ENCODE measurements at places on chromosomes 2 and 18. TPM values are rescaled to one million over a fixed set of nuclear protein-coding genes. Genes with fewer than 3 reads are reported as not detected.

The PTRHD1 gene
- 17.3 TPM for total RNA-seq

The ATP6V1B1 gene
- total RNA-seq: not detected

The ADGRF3 gene
- total RNA-seq: 2.9 TPM

The G6PC2 gene
- not detected for total RNA-seq

The CYRIA gene
- total RNA-seq: 0.65 TPM

The ARHGAP25 gene
- 71.6 TPM for total RNA-seq

The PIK3C3 gene
- 53.5 TPM for total RNA-seq

DNA sequence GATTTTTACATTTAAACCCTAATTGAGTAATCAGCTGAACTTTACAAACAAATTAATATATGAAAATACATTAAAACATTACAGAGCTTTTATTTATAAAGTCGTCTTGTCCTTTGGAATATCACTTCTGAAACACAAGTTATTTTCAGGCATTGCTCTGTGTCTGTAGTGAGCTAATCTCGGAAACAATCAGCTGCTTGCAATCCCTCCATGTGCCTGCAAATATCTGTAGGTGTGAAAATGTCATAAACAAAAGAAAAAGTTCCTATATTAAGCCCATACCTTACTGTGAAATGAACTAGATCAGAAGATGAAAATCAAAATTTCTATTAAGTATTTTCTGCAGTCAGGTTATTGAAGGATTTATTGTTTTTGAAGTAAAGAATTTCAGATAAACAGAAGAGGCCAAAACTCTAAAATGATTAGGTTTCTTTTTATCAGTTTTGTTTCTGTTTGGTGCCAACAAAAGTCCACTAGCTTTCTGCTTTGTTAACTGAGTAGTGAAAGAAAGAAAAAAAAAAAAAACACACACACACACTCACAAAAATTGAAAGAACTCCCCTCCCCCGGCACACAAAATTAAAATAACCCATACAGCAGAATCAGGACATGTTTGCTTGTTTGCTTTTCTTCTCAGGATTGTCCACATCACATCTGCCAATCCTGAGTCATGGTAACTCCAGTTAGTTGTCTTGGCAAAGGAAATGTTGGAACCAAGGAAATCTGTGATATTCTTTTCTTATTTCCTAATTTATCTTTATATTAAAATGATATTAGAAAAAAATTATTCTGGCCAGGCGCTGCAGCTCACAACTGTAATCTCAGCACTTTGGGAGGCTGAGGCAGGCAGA lies 627.0 kb upstream of the SLC39A10 start:
- H3K27ac ChIP-seq: no peak overlapping the region
- H3K4me1 ChIP-seq: peaks cover 4% of the 10 kb centered on the region
- no peak overlapping the region for H3K4me3 ChIP-seq
- DNase-seq: no peak
- no peaks in the 10 kb centered on the region for H3K36me3 ChIP-seq
- peaks cover 4% of the 10 kb centered on the region for H3K27me3 ChIP-seq

GRCh38 chr18:48939205-48940097 lies 11.3 kb downstream of the SMAD7 start:
- peaks cover 81% of the 10 kb centered on the region for H3K4me1 ChIP-seq
- no peaks in the 10 kb centered on the region for H3K27me3 ChIP-seq
- peak overlapping the region; percentile 81 for H3K4me3 ChIP-seq
- peaks cover 37% of the 10 kb centered on the region for H3K36me3 ChIP-seq

- no peaks in the 10 kb centered on the region for H3K36me3 ChIP-seq
- no peak for DNase-seq
- peak overlapping the region; percentile 75 for H3K4me3 ChIP-seq
- H3K4me1 ChIP-seq: peaks cover 11% of the 10 kb centered on the region
- no peak overlapping the region for H3K27ac ChIP-seq
These were observed 265.7 kb downstream of the TCF4 start for GRCh38 chr18:55322178-55322735.

DNA sequence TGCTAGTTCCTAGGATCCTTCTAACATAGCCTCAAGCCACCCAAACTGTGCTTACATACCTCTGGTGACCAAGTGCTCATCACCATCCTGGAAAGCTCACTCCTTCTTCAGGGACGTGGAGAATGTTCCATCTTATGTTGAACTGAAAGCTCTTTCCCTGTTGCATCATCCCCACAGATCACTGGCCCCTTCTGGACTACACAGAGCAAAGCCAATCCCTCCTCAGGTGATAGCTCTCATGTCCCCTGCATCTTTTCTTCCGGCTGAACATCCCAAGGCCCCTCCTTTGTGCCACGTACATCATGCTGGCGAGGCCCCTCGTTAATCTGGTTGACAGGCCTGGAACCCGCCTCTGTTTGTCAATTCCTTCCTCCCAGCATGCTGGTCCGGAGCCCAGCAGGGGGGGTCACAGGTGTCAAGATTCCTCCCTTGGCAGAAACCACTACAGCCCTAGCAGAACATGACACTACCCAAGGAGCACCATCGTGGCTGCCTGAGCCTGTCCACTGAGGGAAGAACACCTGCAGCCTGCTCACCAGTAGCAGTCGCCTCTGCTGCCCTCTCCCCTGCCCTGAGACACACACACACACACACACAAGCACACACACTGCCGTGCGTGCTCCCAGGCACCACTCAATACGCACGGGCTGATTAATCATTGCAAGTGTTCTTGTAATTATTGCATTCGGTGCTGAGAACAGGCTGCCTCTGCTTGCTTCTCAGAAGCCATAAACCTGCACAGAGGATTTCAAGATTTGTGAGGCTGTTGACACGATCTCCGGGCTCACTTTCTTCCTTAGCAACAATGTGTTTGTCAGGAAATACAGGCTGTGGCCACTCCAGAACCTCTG lies 6.3 kb upstream of the KCNK3 start:
- H3K4me1 ChIP-seq: no peaks in the 10 kb centered on the region
- H3K27me3 ChIP-seq: peaks cover 38% of the 10 kb centered on the region
- DNase-seq: no peak
- no peak overlapping the region for H3K4me3 ChIP-seq

DNA sequence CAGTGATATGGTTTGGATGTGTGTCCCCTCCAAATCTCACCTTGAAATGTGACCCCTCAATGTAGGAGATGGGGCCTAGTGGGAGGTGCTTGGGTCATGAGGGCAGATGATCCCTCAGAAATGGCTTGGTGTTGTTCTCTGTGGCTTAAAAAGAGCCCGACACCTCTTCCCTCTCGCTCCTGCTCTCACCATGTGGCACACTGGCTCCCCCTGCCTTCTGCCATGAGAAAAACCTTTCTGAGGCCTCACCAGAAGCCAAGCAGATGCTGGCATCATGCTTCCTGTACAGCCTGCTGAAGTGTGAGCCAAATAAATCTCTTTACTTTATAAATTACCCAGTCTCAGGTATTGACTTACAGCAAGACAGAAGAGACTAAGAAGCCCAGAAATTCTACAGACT lies 357.1 kb downstream of the NRXN1 start:
- H3K27me3 ChIP-seq: no peaks in the 10 kb centered on the region
- DNase-seq: no peak
- no peaks in the 10 kb centered on the region for H3K36me3 ChIP-seq
- no peaks in the 10 kb centered on the region for H3K4me1 ChIP-seq

- H3K4me1 ChIP-seq: no peaks in the 10 kb centered on the region
- H3K4me3 ChIP-seq: no peak overlapping the region
- H3K27me3 ChIP-seq: no peaks in the 10 kb centered on the region
- no peaks in the 10 kb centered on the region for H3K36me3 ChIP-seq
- H3K27ac ChIP-seq: no peak overlapping the region
These were observed 242.1 kb upstream of the RGPD4 start for GRCh38 chr2:107584577-107584976.

- no peaks in the 10 kb centered on the region for H3K4me1 ChIP-seq
- peaks cover 3% of the 10 kb centered on the region for H3K27me3 ChIP-seq
- H3K36me3 ChIP-seq: no peaks in the 10 kb centered on the region
- H3K4me3 ChIP-seq: no peak overlapping the region
These were observed 114.7 kb downstream of the DNAH6 start for GRCh38 chr2:84631047-84631446.

DNA sequence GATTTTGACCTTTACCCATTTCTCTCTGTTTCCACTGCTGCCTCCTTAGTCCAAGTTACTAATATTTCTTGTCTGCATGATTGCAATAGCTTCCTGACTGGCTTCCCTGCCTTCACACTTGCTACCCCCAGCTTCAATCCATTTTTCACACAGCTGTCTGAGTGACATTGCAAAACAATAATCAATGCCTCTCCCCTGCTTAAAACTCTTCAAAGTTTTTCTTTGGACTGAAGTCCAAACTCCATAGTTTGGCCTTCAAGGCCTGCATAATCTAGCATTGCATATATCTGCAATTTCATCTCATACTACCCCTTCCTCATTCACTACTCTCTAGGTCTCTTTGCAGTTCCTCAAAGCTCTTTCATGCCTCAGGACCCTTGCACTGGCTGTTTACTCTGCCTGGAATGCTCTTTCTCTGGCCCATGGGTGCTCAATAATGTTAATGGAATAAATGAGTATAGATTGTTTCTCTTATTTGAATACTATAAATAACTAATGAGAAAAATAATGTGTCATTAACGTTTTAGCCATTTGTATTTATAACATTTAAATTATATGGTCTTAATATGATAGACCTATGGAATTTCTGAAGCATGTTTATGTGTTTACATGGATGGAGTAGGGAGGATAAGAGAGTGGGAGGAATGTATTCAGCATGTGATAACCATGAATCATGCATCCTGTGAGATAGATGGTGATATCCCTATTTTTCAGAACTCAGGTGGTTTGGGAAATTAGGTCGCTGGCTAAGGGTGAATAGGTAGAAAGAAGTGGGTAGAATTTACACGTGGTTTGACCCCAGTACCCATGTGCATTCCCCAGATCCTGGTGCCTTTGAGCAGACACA lies 5.7 kb upstream of the TMEM178A start:
- H3K4me3 ChIP-seq: no peak overlapping the region
- H3K4me1 ChIP-seq: peaks cover 1% of the 10 kb centered on the region
- no peaks in the 10 kb centered on the region for H3K36me3 ChIP-seq
- H3K27ac ChIP-seq: no peak overlapping the region
- peaks cover 32% of the 10 kb centered on the region for H3K27me3 ChIP-seq

DNA sequence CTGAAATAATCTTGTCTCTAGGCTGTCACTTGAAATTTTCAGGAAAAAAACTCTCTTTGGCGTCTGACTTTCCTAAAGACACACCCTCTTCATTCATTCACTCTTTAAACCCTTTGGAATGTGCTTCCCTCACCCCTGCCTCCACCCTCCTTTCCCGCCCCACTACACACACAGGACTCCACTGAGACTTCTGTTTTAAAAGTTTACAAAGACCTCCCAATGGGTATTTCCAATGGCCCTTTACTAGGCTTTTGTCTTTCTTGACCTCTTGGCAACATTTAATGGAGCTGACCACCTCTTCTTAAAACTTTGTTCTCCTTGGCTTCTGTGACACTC lies 96.1 kb downstream of the RBMS1 start:
- peaks cover 34% of the 10 kb centered on the region for H3K4me1 ChIP-seq
- H3K4me3 ChIP-seq: no peak overlapping the region

GRCh38 chr18:65175681-65176080 lies 575.1 kb upstream of the CDH7 start:
- H3K27ac ChIP-seq: no peak overlapping the region
- no peaks in the 10 kb centered on the region for H3K4me1 ChIP-seq
- H3K27me3 ChIP-seq: no peaks in the 10 kb centered on the region
- no peaks in the 10 kb centered on the region for H3K36me3 ChIP-seq

DNA sequence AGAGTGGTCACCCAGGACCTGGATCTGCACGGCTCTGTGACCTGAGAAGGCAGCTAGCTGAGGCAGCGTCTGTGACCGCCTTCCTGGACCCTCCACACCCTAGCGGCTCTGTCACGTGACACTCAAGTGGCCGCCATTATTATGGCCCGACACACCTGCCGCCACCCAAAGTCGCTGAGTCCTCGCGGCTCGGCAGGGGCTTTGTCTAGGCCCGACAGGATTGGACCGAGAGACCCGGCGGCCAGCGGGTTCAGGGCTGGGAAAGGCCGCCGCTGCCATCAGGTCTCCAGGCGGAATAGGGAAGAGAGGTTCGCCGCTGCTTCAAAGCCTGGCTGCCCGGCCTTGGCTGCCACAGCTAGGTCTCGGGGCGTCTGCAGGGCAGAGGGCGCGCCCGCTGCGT lies 1162.5 kb upstream of the LRRTM1 start:
- DNase-seq: no peak
- H3K36me3 ChIP-seq: no peaks in the 10 kb centered on the region

- no peak overlapping the region for H3K27ac ChIP-seq
- DNase-seq: peak; percentile 5
- no peaks in the 10 kb centered on the region for H3K36me3 ChIP-seq
These were observed 36.4 kb downstream of the COL5A2 start for GRCh38 chr2:189142893-189143759.

DNA sequence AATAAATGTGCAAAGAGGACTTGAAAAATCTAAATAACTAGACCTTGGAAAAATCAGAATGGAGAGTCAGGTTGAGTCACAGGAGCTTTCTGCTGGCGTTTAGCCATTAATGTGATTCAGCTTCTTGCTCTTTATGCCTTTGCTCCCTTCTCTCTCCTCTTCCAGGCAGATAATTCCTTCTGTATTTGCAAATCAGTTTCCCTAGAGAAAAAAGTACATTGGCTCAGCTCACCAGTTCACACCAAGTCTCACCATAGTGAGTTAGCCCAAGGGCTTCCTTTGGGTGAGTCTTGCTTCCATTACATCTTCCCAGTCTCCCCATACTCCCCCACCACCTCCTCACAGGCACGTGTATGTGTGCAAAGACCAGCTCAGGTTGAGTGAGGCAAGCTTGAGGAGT lies 73.6 kb downstream of the CYBRD1 start:
- no peak for DNase-seq
- H3K4me1 ChIP-seq: peaks cover 4% of the 10 kb centered on the region
- H3K36me3 ChIP-seq: no peaks in the 10 kb centered on the region
- peaks cover 16% of the 10 kb centered on the region for H3K27me3 ChIP-seq

DNA sequence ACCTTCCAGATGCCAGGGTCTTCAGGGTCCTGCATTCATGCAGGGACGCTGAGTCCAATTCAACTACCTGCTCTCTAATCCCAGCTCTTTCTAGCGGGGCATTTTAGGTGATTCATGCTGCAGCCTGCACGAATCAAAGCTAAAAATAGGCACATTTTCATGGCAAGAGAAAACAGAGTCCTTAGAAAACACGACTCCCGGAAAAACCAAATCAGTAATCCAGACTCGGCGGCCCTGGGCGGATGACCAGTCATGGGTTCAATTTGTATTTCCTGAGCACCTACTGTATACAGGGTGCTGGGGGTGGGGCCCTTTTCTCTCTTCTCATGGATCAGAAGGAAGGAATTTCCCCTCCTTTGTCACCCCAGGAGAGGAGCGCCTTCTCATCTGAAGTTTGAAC lies 64.4 kb downstream of the LONRF2 start:
- no peaks in the 10 kb centered on the region for H3K36me3 ChIP-seq
- H3K4me3 ChIP-seq: no peak overlapping the region
- H3K27ac ChIP-seq: no peak overlapping the region
